Thymus (tissue), 14 donors: ENCODE measurements at places on chromosomes 12 and 14. TPM values are rescaled to one million over a fixed set of nuclear protein-coding genes. Genes with fewer than 3 reads are reported as not detected.

DNA sequence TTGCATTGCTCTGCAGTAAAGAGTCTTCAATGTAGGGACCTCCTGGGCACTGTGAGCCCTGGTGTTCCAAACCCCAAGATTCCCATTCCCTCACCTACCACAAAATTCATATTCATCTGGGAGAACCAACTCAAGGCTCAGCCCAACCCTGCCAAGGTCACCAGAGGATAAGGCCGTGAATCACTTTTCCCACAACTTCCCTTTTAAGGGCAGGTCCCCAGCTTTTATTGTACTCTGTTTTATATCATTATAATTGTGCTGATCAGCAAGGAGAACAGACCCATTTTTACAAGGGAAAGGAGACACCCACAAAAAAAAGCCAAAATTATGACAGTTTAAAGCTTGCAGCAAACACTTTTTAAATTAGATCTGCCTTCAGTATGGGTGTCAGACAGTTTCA, 363.0 kb upstream of the FKBP4 start:
- H3K27me3 ChIP-seq, result no peaks in the 10 kb centered on the region
- H3K4me1 ChIP-seq, result no peaks in the 10 kb centered on the region
- no peak for DNase-seq
- H3K4me3 ChIP-seq, result no peak overlapping the region
- no peak overlapping the region for H3K27ac ChIP-seq

DNA sequence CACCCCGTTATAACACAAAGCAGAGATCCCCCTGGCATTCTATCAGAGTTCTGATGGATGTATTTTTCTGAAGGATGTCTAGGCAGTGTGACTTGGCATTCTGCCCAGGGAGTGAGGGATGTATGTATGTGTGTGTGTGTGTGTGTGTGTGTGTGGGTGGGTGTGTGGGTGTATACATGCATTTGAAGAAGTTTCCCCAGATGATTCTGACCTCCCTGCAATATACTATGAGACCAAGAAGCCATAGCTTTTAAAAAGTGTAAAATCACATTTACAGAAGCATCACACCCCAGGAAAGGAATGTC, 59.7 kb upstream of the NAP1L1 start:
- no peak for DNase-seq
- no peak overlapping the region for H3K4me3 ChIP-seq
- no peak overlapping the region for H3K27ac ChIP-seq
- no peaks in the 10 kb centered on the region for H3K27me3 ChIP-seq
- H3K4me1 ChIP-seq, result peaks cover 7% of the 10 kb centered on the region
- H3K36me3 ChIP-seq, result no peaks in the 10 kb centered on the region

- DNase-seq, result no peak
- no peak overlapping the region for H3K27ac ChIP-seq
- H3K27me3 ChIP-seq, result no peaks in the 10 kb centered on the region
- peaks cover 25% of the 10 kb centered on the region for H3K36me3 ChIP-seq
- no peaks in the 10 kb centered on the region for H3K4me1 ChIP-seq
- H3K4me3 ChIP-seq, result no peak overlapping the region
Measured at GRCh38 chr14:69387311-69387710, 10.8 kb downstream of the ERH start.

DNA sequence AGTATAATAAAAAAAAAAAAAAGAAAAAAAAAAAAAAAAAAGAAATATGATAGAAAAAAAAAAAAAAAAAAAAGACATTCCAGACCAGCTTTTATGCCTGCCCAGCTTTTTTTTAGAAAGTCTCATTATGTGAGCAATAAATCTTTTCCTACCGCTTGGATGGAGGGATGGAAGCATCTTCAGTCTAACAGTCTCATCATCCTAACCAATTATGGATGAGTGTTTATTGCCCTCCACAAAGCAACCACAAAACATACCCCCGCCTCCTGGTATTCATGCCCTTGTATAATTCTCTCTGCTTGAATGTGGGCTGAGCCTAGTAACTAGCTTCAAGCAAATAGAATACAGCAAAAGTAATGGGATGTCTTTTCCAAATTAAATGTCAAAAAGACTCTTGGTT, 33.7 kb upstream of the ADAMTS20 start:
- H3K4me1 ChIP-seq, result no peaks in the 10 kb centered on the region
- DNase-seq, result no peak
- H3K27me3 ChIP-seq, result no peaks in the 10 kb centered on the region
- no peak overlapping the region for H3K27ac ChIP-seq
- H3K4me3 ChIP-seq, result no peak overlapping the region

GRCh38 chr14:65290830-65291229, 121.7 kb upstream of the FUT8 start:
- H3K27ac ChIP-seq, result no peak overlapping the region
- peaks cover 41% of the 10 kb centered on the region for H3K4me1 ChIP-seq
- H3K36me3 ChIP-seq, result no peaks in the 10 kb centered on the region

GRCh38 chr12:91316907-91317269, 134.3 kb upstream of the DCN start:
- no peak for DNase-seq
- no peaks in the 10 kb centered on the region for H3K36me3 ChIP-seq
- H3K27me3 ChIP-seq, result no peaks in the 10 kb centered on the region
- H3K4me3 ChIP-seq, result no peak overlapping the region
- no peaks in the 10 kb centered on the region for H3K4me1 ChIP-seq

GRCh38 chr12:16159571-16159970, 117.9 kb downstream of the SLC15A5 start:
- no peaks in the 10 kb centered on the region for H3K36me3 ChIP-seq
- H3K4me1 ChIP-seq, result no peaks in the 10 kb centered on the region
- no peaks in the 10 kb centered on the region for H3K27me3 ChIP-seq
- H3K27ac ChIP-seq, result no peak overlapping the region

- no peak overlapping the region for H3K27ac ChIP-seq
- H3K36me3 ChIP-seq, result no peaks in the 10 kb centered on the region
- H3K4me3 ChIP-seq, result no peak overlapping the region
- no peaks in the 10 kb centered on the region for H3K27me3 ChIP-seq
Measured at GRCh38 chr14:63032076-63032475, 13.2 kb downstream of the KCNH5 start.

DNA sequence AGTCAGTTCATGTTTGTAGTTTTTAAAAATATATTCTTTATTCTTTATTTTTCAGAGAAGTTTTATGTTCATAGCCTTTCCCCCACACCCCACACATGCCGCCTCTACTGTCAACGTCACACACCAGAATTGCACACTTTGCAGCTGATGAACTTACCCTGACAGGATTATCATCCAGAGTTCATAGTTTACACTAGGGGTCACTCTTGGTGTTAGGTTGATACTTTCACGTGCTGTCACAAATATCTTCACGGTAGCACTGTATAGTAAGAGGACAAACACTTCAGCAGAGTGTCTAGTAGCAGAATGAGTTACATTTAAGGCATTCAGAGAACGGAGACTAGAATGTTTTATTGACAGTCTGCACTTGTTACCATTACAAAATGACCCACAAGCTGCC, 5.1 kb downstream of the DPPA3 start:
- no peak for DNase-seq
- H3K27me3 ChIP-seq, result no peaks in the 10 kb centered on the region
- H3K4me1 ChIP-seq, result no peaks in the 10 kb centered on the region
- H3K36me3 ChIP-seq, result no peaks in the 10 kb centered on the region

DEGS2 gene
- polyA plus RNA-seq, result 2.1 TPM

C12orf56 gene
- 7.1 TPM for polyA plus RNA-seq

TPPP2 gene
- polyA plus RNA-seq, result 0.30 TPM

KLHL33 gene
- 0.64 TPM for polyA plus RNA-seq

PRB2 gene
- 0.94 TPM for polyA plus RNA-seq
